ENCODE measurements at places on chromosomes 16 and 17.
A peak's percentile ranks its signal among the peaks of the same experiment; 100 is the strongest.

- H3K27ac ChIP-seq = no peak overlapping the region
- H3K36me3 ChIP-seq = no peaks in the 10 kb centered on the region
- no peaks in the 10 kb centered on the region for H3K27me3 ChIP-seq
These were observed 435.5 kb downstream of the KCNJ2 start for GRCh38 chr17:70604854-70605253.

DNA sequence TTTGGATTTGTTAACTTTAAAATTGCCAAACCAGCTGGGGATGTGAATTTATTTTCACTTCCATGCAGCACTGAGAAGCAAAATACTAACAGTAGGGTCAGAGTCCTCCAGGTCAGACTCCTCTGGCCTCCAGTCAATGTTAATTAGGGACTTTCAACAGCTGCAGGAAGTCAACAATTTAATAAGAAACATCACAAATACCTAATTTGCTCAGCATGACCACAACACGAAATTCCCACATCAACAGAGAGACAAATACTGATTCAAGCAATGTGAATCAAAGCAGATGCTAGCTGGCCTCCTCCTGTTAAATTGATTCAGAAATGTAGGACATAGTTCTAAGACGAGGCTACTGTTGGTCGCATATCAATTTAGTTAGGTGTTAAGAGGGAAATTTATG lies 111.7 kb downstream of the ABCA8 start:
- H3K4me3 ChIP-seq = no peak overlapping the region
- no peak for DNase-seq

- H3K27me3 ChIP-seq = peaks cover 17% of the 10 kb centered on the region
- H3K4me3 ChIP-seq = no peak overlapping the region
- peaks cover 7% of the 10 kb centered on the region for H3K4me1 ChIP-seq
- no peak for DNase-seq
These were observed 110.6 kb upstream of the PLCG2 start for GRCh38 chr16:81668243-81669097.

GRCh38 chr17:83101805-83102480 lies 22.5 kb downstream of the METRNL start:
- H3K27ac ChIP-seq = no peak overlapping the region
- H3K4me1 ChIP-seq = peaks cover 13% of the 10 kb centered on the region
- peaks cover 11% of the 10 kb centered on the region for H3K27me3 ChIP-seq

DNA sequence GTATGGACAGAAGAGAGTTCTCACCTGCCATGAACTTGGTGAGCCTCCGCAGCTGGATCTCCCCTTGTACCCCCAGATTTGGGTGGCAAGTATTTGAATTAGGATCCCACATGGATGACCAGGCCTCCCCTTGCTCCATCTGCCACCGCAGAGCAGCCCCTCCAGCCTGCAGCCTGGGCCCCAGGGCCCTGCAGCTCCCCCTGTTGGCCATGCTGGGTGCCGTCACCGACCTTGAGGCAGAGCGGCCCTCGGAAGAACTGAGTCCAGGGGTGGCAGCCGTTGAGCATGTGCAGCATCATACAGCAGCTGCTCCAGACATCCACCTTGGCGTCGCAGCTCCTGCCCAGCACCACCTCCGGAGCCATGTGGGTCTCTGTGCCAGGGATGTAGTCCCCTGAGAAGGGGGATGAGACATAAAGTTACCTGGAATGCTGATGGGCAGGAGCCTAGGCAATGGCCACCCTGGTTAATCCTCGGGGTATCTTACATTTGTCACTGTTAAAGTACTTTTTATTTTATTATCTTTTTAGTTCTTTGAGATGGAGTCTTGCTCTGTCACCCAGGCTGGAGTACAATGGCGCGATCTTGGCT lies 9.0 kb upstream of the SPATA32 start:
- no peaks in the 10 kb centered on the region for H3K36me3 ChIP-seq
- H3K4me3 ChIP-seq = no peak overlapping the region
- peaks cover 3% of the 10 kb centered on the region for H3K27me3 ChIP-seq
- peak; percentile 50 for DNase-seq

GRCh38 chr17:81291662-81292061 lies 3.4 kb downstream of the SLC38A10 start:
- H3K27ac ChIP-seq = no peak overlapping the region
- no peaks in the 10 kb centered on the region for H3K36me3 ChIP-seq

DNA sequence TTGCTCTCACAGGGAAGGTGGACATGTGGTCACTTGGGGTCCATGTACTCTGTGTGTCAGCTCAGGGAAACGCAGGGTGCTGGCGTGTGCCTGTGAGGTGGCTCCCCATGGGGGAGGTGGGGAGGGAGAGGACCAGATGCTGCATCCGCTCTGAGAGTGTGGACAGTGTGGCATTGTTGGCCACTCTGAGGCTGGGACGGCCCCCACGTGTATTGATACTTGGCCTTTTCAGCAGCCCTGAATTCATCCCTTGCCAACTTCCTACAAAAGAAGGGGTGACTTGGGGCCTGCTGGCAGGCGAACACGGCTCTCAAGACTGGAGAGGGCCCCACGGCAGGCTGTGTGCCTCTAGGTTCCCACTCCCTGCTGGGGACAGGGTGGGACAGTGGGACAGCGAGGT lies 120.1 kb downstream of the RAB11FIP4 start:
- no peaks in the 10 kb centered on the region for H3K36me3 ChIP-seq
- H3K27me3 ChIP-seq = peaks cover 4% of the 10 kb centered on the region
- no peak overlapping the region for H3K27ac ChIP-seq

GRCh38 chr17:50108556-50108955 lies 13.4 kb downstream of the PDK2 start:
- no peak overlapping the region for H3K27ac ChIP-seq
- peaks cover 15% of the 10 kb centered on the region for H3K4me1 ChIP-seq
- H3K4me3 ChIP-seq = no peak overlapping the region
- DNase-seq = no peak
- peaks cover 17% of the 10 kb centered on the region for H3K27me3 ChIP-seq
- H3K36me3 ChIP-seq = no peaks in the 10 kb centered on the region

DNA sequence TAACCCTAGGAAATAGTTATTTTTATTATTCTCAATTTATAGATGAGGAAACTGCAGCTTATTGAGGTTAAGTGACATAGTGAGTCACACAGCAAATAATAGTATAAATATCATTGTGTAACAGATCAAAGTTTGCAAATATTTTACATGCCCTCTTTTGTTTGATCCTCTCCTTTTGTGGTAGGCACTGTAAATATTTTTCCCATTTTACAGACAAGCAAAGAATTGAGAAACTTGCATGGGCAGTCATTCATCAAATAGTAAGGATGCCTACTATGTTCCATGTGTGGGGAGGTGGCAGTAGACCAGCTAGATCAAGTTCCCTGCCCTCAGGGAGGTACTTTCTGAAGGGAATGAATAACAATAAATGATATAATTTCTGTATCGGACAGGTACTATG lies 173.0 kb downstream of the PHKB start:
- no peak overlapping the region for H3K4me3 ChIP-seq
- H3K27ac ChIP-seq = no peak overlapping the region
- peaks cover 5% of the 10 kb centered on the region for H3K4me1 ChIP-seq
- DNase-seq = no peak
- no peaks in the 10 kb centered on the region for H3K27me3 ChIP-seq

- no peaks in the 10 kb centered on the region for H3K36me3 ChIP-seq
- H3K27me3 ChIP-seq = no peaks in the 10 kb centered on the region
- H3K27ac ChIP-seq = no peak overlapping the region
These were observed 77.7 kb downstream of the KLHDC4 start for GRCh38 chr16:87687998-87688529.

DNA sequence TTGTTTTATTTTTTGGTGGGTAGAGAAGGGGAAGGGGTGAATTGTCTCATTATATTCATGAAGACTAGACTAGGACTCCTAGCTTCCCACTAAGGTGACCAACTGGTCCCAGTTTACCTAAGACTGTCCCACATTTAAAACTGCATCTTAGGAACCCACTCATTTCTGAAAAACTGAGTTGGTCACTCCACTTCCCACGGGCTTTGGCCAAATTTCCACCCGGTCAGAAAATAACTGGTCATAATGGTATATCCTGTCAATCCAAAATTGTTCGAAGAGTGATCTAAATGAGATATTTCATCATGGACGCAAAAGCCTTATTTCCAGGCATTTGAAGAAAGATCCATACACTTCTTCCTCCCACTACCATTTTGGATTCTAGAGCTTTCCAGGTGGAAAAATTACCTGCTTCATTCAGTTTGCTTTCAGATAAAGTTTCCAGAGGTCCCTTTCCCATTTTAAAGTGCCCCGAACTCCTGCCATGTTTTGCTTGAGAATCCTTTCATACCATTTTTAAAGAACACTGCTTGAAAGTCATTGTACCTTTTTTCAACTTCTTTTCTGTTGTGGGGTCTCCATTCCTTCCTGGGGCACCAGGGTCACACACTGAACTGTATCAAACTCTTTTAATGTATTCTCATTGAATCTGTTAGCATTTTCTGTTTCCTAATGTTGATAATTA lies 21.8 kb upstream of the ZFHX3 start:
- H3K4me1 ChIP-seq = peaks cover 17% of the 10 kb centered on the region
- no peaks in the 10 kb centered on the region for H3K36me3 ChIP-seq
- H3K27me3 ChIP-seq = peaks cover 29% of the 10 kb centered on the region
- H3K27ac ChIP-seq = no peak overlapping the region
- DNase-seq = no peak

- H3K27ac ChIP-seq = no peak overlapping the region
- H3K4me3 ChIP-seq = no peak overlapping the region
- H3K36me3 ChIP-seq = peaks cover 4% of the 10 kb centered on the region
These were observed 16.7 kb upstream of the SLC12A3 start for GRCh38 chr16:56848029-56848936.

- H3K36me3 ChIP-seq = no peaks in the 10 kb centered on the region
- DNase-seq = no peak
- H3K4me1 ChIP-seq = peaks cover 5% of the 10 kb centered on the region
- H3K27me3 ChIP-seq = peaks cover 7% of the 10 kb centered on the region
These were observed 11.9 kb downstream of the FSCN2 start for GRCh38 chr17:81539961-81540675.

DNA sequence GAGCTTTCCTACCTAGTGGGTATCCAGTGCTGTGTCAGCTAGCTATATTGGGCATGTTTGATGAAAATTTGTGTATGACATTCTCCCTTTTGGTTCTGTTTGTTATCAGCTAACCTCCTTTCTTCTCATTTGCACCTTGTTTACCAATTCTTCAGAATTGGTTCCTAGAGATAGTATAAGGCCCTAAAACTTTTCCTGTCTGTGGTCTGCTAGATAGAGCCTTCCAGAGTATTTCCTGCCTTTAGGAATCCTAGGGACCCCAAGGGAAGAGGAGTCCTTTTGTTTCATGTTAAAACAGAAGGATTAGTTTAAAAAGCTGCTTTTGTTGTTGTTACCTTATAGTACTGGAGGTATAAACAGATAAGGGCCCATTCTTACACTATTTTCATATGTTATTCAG lies 11.5 kb downstream of the MAP3K3 start:
- peak overlapping the region; percentile 88 for H3K27ac ChIP-seq
- H3K4me3 ChIP-seq = no peak overlapping the region
- peaks cover 17% of the 10 kb centered on the region for H3K4me1 ChIP-seq
- DNase-seq = no peak

GRCh38 chr17:74296548-74296936 lies 22.5 kb downstream of the DNAI2 start:
- H3K36me3 ChIP-seq = no peaks in the 10 kb centered on the region
- no peak overlapping the region for H3K4me3 ChIP-seq
- peaks cover 3% of the 10 kb centered on the region for H3K27me3 ChIP-seq
- no peak overlapping the region for H3K27ac ChIP-seq
- H3K4me1 ChIP-seq = peaks cover 14% of the 10 kb centered on the region

GRCh38 chr16:11155284-11155806 lies 100.7 kb downstream of the SOCS1 start:
- peaks cover 67% of the 10 kb centered on the region for H3K4me1 ChIP-seq
- H3K27me3 ChIP-seq = peaks cover 23% of the 10 kb centered on the region
- H3K27ac ChIP-seq = peak overlapping the region; percentile 48
- DNase-seq = no peak
- no peaks in the 10 kb centered on the region for H3K36me3 ChIP-seq

GRCh38 chr17:39236450-39236927 lies 10.7 kb upstream of the STAC2 start:
- no peak for DNase-seq
- H3K36me3 ChIP-seq = no peaks in the 10 kb centered on the region
- H3K27me3 ChIP-seq = peaks cover 6% of the 10 kb centered on the region
- H3K27ac ChIP-seq = peak overlapping the region; percentile 49
- H3K4me1 ChIP-seq = peaks cover 11% of the 10 kb centered on the region

- no peak for DNase-seq
- no peaks in the 10 kb centered on the region for H3K36me3 ChIP-seq
- H3K4me1 ChIP-seq = peaks cover 14% of the 10 kb centered on the region
- no peak overlapping the region for H3K27ac ChIP-seq
- no peak overlapping the region for H3K4me3 ChIP-seq
- no peaks in the 10 kb centered on the region for H3K27me3 ChIP-seq
These were observed 33.2 kb downstream of the CYTH1 start for GRCh38 chr17:78748730-78749317.

DNA sequence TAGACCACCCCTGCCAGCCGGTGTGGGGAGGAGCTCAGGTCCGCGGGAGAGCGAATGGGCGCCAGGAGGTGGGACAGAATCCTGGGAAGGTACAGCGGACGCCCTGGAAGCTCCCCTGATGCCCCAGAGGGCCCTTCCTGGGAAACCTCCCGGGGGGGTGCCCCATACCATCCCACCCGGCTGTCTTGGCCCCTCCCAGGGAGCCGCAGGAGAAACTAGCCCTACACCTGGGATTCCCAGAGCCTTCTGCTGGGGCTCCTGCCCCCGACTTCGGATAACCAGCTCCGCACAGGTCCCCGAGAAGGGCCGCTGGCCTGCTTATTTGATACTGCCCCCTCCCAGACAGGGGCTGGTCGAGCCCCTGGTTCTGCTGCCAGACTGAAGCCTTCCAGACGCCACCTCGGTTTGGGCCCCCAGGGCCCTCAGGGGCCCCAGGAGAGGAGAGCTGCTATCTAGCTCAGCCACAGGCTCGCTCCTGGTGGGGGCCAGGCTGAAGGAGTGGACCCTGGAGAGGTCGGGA lies 3.0 kb upstream of the CBX4 start:
- peaks cover 11% of the 10 kb centered on the region for H3K27me3 ChIP-seq
- no peaks in the 10 kb centered on the region for H3K36me3 ChIP-seq
- peaks cover 11% of the 10 kb centered on the region for H3K4me1 ChIP-seq

DNA sequence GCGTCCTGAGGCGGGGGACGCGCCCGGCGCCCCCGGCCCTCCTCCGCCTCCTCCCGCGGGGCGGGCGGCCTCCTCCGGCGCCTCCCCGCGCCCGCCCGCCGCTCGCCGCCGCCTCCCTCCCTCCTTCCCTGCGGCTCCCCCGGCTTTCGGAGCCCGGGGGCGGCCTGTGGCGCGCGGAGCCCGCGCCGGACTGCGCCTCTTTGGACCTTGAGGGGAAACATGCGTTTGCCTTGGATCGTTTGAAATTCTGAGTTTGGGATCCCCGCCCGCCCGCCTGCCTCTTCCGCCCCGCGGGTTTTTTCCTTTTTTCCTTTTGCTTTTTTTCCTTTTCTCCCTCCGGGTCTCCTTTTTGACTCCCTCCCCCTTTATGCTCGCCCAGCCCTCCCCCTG lies 390 bp downstream of the ZNRF1 start:
- peak overlapping the region; percentile 38 for H3K27ac ChIP-seq
- H3K4me3 ChIP-seq = peak overlapping the region; percentile 84
- H3K27me3 ChIP-seq = peaks cover 13% of the 10 kb centered on the region
- DNase-seq = no peak
- no peaks in the 10 kb centered on the region for H3K36me3 ChIP-seq

- DNase-seq = no peak
- H3K36me3 ChIP-seq = no peaks in the 10 kb centered on the region
- H3K27ac ChIP-seq = no peak overlapping the region
- no peaks in the 10 kb centered on the region for H3K4me1 ChIP-seq
- H3K27me3 ChIP-seq = no peaks in the 10 kb centered on the region
These were observed 52.1 kb upstream of the SLC12A3 start for GRCh38 chr16:56812884-56813283.

- peaks cover 2% of the 10 kb centered on the region for H3K4me1 ChIP-seq
- H3K36me3 ChIP-seq = no peaks in the 10 kb centered on the region
- H3K27ac ChIP-seq = peak overlapping the region; percentile 41
- H3K4me3 ChIP-seq = peak overlapping the region; percentile 9
These were observed 23.0 kb upstream of the GNA13 start for GRCh38 chr17:65079489-65079900.
